ENCODE measurements at places on chromosomes 2 and 18.

DNA sequence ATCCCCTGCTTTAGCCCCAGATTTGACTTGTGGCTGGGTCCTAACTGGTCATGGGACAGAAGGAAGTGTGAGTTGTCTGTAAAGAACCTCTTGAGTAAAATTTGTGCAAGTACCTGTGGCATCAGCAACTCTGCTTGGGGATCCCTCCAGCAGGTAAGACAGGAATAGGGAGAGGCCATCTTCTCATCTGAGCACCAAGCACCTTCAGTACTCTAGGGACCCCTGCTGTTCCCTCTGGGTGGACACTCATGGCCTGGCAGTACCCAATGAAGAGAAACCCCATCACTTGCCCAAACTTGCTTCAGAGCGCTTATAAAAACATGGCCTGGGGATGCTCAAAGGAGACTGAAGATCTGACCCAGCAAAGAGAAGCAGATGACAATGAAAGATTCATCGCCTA lies 297.8 kb downstream of the SP3 start:
- no peak for DNase-seq

GRCh38 chr2:48713647-48714046 lies 41.9 kb downstream of the LHCGR start:
- DNase-seq = no peak

DNA sequence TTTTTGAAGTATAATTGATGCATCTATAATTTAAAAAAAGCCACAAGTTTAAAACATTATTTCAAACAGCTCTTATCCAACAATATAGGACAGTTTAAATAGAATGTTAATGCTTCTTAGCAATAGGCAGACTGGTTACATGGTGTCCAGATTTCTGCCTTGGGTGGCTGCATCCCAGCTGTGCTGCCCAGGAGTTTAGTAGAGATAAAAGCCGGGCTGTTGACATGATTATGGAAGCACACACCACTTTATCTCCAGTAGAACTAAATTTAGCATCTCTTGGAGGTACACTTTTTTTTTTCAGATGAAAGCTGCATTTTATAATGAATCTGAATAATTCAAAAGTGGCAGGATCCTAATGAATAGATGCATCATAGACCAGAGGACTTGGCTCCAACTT lies 309.7 kb downstream of the PLCL1 start:
- DNase-seq = no peak

- no peak for DNase-seq
Measured at GRCh38 chr2:220163486-220163885, 536.1 kb downstream of the SLC4A3 start.

DNA sequence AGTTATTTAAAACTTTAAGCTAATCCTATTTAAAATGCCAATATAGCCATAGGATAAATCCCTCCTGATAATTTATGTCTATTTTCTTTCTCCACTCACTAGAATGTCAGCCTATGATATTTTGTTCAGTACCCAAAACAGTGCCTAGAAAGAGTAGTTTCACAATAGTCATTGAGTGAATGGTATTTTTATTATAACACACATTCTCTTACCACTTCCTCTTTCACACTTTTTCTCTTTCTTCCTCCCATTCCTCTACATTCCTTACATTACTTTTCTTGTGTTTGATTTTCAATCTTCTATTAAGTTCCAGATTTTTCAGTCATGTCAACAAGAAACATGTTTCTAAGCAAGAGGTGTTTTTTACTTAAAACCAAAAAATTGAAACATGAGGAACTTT lies 327.6 kb upstream of the UBE2E3 start:
- no peak for DNase-seq

- no peak for DNase-seq
Measured at GRCh38 chr2:200099256-200099655, 143.9 kb downstream of the MAIP1 start.

DNA sequence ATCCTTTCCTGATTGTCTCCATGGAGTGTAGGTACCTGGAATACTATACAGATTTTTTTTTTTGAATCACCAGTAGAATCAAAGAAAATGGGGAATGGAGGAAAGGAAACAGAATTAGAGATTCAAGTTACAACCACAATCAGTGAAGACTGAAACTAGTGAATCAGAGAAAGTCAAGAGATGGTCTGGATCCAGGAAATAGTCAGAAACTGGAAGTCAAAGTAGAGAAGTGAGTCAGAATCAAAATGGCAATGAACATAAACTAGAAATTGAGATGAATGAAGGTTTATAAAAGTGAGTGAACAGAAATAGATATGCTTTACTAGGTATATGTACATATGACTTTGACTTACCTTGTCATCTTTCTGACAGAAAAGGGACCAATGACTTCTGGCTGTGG lies 579.0 kb downstream of the PLCL1 start:
- DNase-seq = no peak

- DNase-seq = no peak
Measured at GRCh38 chr2:76169276-76170008, 458.7 kb upstream of the GCFC2 start.

DNA sequence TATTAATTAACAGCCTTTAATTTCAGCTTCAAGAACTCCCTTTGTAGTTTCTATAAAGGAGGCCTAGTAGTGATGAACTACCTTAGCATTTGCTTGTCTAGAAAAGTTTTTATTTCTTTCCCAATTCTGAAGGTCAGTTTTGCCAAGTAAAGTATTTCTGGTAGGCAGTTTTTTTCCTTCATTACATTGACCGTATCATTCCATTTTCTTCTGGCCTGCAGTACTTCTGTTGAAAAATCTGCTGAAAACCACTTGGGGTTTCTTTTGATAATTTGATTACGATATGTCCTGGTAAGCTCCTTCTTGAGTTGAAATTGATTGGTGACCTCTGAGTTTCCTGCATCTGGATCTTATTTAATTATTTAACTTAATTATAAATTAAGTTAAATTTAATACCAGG lies 691.8 kb downstream of the TSN start:
- no peak for DNase-seq

- no peak for DNase-seq
Measured at GRCh38 chr2:239692362-239692851, 291.6 kb upstream of the HDAC4 start.

- DNase-seq = no peak
Measured at GRCh38 chr2:237125967-237126366, 40.3 kb downstream of the COPS8 start.
